ENCODE measurements at places on chromosomes 16 and 17. TPM values are rescaled to one million over a fixed set of nuclear protein-coding genes. Genes with fewer than 3 reads are reported as not detected.

TMEM88 gene
- 1.3 TPM for polyA plus RNA-seq

AKAP1 gene
- 12.2 TPM for polyA plus RNA-seq

DNA sequence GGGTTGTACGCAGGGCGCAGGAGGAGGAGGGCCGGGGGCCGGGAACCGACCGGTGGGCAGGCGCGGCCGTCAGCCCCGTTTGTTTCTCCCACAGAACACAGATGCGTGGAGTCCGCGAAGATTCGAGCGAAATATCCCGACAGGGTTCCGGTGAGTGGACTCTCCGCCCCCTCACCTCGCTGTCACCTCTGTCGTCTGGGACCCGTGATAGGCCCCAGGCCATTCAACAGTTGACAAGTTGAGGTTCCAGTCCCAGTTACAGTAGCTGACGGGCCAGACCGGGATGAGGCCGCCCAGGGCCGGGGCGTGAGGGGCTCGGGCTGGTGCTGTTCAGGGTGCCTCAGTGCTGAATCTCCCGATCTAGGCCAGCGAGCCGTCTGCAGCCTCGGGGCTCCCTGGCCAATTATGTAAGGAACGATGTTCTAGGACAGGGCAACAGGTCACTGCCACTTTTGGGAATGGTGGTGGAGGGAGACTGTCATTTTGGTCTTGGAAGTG, 628 bp downstream of the GABARAPL2 start:
- no peak for DNase-seq

PRCD gene
- 0.93 TPM for polyA plus RNA-seq

C16orf54 gene
- polyA plus RNA-seq = not detected

DNA sequence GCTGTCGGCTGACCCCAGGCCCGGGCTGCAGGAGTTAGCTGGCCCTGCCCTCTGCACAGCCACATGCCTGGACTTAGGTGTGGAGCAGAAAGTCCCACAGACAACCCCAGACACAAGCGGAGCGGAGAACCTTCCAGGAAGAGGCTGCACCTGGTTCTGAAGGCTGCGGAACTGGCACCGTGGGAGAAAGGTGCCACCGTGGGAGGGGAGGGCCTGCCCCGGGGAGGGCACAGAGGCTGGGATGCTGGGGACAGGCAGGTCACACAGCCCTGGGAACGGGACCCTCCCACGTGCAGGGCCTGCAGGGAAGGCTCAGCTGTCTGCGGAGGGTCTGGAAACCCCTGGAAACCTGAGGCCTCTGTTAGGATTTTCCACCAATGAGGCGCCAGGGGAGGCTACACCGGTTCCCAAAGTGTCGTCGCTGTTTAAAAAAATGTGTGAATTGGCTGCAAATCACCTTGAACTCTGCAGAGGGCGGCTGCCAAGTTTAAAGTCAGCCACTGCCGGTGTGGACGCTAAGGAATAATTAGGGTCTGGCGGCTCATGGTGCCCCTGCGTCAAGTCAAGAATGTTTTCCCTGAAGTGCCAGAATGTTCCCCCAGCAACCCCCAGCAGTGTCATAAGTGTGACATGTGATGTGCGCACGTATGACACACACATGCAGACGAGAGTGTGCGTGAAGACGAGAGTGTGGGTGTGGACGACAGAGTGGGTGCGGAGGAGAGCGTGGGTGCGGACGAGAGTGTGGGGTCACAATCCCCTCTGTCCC, 50.9 kb upstream of the PABPN1L start:
- no peak for DNase-seq

MYH11 gene
- polyA plus RNA-seq = not detected

GRCh38 chr16:4240624-4241023, 1.3 kb downstream of the SRL start:
- no peak for DNase-seq

TPSG1 gene
- polyA plus RNA-seq = not detected

GRCh38 chr17:55549140-55549539, 37.9 kb upstream of the SMIM36 start:
- DNase-seq = no peak

TXNDC11 gene
- 34.4 TPM for polyA plus RNA-seq
